ENCODE measurements at places on chromosomes 5 and 9. TPM values are rescaled to one million over a fixed set of nuclear protein-coding genes. Genes with fewer than 3 reads are reported as not detected.

STKLD1 gene
- not detected for total RNA-seq

FCN2 gene
- not detected for total RNA-seq

LPAR1 gene
- 22.9 TPM for total RNA-seq

MARCOL gene
- total RNA-seq, result not detected

SURF1 gene
- 26.6 TPM for total RNA-seq

PITX1 gene
- total RNA-seq, result 151 TPM

UNC13B gene
- total RNA-seq, result 14.9 TPM

STPG3 gene
- total RNA-seq, result not detected

LTC4S gene
- total RNA-seq, result 1.4 TPM

FOXI1 gene
- total RNA-seq, result not detected

MEIKIN gene
- total RNA-seq, result not detected

BTNL8 gene
- not detected for total RNA-seq

BRD3 gene
- total RNA-seq, result 11.2 TPM

OR13C4 gene
- total RNA-seq, result not detected

HAVCR1 gene
- not detected for total RNA-seq

All from airway epithelial cell (primary cell).